Mesenteric fat pad (tissue), 1 donor: ENCODE measurements at places on chromosomes 16 and 17. TPM values are rescaled to one million over a fixed set of nuclear protein-coding genes. Genes with fewer than 3 reads are reported as not detected.

DNA sequence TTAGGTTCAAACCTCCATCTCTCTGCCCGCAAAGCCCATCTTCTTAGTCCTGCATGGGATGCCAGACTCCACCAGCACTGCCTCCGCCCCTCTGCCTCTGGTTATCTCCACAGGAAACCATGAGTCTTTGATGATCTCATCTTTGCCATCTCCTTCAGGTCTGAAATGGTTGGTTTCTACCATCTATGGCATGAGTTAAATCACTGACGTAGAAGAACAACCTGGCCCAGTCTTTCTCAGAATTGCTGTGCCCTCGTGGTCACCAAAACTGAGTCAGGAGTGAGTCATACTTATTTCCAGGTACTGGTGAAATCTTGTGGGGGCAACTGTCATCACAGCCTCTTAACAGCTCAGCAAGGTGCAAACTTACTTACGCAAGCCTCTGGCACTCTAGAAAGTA is 468.7 kb upstream of the C16orf82 start:
- no peak for DNase-seq

DNA sequence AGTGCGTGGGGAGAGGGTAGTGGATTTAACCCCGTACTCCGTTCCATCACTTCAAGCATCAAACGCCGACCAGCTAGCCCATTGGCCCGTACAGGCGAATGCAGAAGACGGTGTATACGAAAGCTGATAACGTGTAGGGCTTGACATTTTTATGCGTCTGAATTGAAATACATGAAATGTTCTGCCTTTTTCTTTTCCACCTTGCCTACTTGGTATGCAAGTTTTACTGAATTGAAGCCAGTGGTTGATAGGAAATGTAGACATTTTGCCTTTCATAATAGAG is 834 bp upstream of the STAT3 start:
- DNase-seq: no peak

GRCh38 chr17:42019509-42020404 is at the start of gene NKIRAS2:
TSS of gene NKIRAS2 (plus strand) at chr17:42020090. CDS start at chr17:42021578, 1,488 bp downstream.
- peak; percentile 99 for DNase-seq

GRCh38 chr16:86261379-86261778 is 248.9 kb upstream of the FOXF1 start:
- DNase-seq: no peak

DNA sequence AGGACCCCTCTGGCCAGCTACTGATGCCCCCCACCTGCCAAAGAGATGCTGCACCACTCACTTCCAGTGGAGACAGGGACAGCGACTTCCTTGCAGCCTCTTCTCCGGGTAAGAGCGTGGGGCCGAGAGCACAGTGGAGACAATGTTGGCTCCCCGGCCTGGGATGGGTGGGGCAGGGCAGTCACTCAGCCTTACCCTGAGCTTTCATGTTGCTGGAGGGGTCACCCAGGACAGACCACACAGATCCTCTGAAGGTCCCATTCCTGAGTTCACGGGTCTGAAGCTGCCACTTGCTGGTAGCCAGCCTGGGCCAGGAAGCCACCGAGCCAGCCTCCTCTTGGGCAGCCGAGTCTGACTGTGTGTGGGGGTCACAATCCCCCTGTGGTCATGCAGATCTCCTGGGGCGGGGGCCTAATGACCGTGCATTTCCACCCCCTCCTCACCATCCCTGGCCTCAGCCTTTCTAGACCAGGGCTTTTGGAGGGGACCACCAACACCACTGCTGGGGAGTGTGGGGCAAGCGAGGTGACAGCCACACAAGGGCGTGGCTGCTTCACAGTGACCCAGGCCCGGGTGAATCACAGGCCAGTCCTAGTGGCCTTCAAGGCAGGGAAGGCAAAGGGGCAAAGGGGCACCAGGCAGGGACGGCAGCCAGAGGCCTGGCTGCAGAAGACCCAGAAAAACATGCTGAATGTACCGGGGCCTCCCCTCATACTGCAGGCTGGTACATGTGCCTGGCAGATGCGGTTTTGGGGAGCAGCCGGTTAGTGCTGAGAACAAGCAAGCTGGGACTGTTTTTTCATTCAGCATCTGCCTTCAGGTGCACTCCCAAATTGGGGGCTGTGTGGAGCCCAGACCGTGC is 10.4 kb downstream of the TAF1C start:
- no peak for DNase-seq

GRCh38 chr17:14831491-14831890 is 433.6 kb downstream of the PMP22 start:
- DNase-seq: no peak

GRCh38 chr17:9985646-9986045 is 80.6 kb upstream of the RCVRN start:
- no peak for DNase-seq

- no peak for DNase-seq
These were observed 73.4 kb upstream of the TNRC6C start for GRCh38 chr17:77884967-77885641.

GRCh38 chr16:57935904-57936303 is 35.0 kb downstream of the CNGB1 start:
- no peak for DNase-seq

GRCh38 chr16:27326738-27327585 is 13.2 kb downstream of the IL4R start:
- DNase-seq: peak; percentile 92

Gene P2RX5
- total RNA-seq: 0.29 TPM

- no peak for DNase-seq
These were observed 12.5 kb downstream of the BMERB1 start for GRCh38 chr16:15446901-15447300.

Gene NAA38
- total RNA-seq: 68.3 TPM

DNA sequence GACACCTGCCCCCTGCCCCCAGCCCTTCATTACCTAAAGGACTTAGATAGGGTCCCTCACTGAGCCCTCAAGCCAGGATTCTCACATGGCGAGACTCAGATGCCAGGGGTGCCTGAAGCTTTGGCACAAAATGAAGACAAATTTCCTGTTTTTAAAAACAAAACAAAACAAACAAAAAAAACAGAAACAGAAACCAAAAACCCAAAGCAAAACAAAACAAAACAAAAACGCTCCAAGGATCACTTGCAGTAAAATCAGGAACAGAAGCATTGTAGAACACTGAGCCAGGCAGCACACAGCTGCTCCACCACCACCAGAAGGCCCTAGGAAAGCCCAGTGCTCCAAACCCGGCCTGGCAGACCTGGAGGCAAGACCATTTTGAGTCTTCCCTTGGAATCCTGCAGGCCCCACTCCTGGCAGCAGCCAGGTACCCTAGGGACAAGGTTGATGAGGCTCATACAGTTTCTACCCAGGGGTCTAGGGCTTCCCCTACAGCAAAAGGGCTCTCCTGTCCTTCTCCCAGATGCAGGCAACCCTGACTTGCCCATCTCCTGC is 20.8 kb downstream of the MYO18A start:
- no peak for DNase-seq

GRCh38 chr16:57774705-57775285 is 27.5 kb downstream of the KIFC3 start:
- no peak for DNase-seq

- DNase-seq: peak; percentile 57
These were observed 77.5 kb downstream of the GNAO1 start for GRCh38 chr16:56268799-56269198.

- no peak for DNase-seq
These were observed 552.7 kb upstream of the PSMD7 start for GRCh38 chr16:73743665-73744496.

DNA sequence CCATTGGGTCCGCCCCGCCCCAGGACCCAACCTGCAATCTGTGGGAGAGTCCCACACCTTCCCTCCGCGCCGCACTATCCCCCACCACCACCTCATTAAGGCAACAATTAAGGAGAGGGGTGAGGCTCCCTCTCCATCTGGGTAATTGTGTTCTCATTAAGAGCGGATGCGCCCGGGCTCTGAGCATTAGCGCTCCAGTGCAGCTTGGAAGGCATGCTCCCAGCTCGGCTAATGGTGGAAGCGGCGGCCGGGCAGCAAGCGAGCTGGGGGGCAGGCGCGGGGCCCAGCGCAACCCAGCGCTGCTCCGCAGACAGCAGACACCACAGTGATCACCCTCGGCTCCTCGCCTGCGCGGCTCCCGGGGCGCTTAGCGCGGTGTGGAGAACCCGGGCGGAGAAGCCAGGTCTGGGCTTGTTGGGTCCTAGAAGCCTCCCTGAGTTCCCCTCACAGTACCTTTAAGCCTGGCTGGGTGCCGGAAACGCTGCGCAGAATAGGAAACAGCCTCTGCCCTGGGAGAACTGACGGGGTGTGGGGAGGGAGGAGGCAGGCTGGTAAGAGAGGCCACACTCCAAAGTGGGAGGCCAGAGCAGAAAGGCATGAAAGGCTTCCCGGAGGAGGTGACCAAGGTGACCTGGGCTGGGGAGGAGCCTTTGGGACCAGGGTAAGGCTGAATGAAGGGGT is 6.4 kb downstream of the CBLN1 start:
- no peak for DNase-seq

Gene HS3ST4
- not detected for total RNA-seq

DNA sequence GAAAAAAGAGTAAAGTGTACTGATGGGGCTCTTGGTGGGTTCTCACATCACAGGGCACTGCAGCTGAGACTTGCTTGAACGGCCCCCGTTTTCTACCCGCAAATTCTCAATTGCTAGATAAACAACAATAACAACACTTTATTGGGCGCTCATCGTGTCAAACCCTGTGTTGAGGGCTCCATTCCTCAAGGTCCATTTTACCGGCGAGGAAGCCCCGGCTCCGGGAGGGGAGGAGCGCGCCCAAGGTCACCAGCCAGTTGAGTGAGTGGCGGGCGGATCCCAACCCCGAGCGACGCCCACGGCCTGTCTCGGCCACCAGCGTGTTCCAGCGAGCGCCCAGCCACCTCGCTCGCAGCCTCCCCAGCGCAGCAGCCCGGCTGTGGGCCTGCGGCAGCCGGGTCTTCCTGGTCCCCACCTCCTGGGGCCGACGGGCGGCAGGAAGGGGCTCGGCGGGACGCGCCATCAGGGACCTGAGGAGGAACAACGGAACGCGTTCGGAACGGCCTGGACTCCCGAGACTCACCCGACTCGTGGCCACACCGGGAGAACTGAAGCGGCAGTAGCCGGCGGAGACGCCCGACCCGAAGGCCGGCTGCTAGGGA is 373 bp downstream of the CMC2 start:
- peak; percentile 93 for DNase-seq

DNA sequence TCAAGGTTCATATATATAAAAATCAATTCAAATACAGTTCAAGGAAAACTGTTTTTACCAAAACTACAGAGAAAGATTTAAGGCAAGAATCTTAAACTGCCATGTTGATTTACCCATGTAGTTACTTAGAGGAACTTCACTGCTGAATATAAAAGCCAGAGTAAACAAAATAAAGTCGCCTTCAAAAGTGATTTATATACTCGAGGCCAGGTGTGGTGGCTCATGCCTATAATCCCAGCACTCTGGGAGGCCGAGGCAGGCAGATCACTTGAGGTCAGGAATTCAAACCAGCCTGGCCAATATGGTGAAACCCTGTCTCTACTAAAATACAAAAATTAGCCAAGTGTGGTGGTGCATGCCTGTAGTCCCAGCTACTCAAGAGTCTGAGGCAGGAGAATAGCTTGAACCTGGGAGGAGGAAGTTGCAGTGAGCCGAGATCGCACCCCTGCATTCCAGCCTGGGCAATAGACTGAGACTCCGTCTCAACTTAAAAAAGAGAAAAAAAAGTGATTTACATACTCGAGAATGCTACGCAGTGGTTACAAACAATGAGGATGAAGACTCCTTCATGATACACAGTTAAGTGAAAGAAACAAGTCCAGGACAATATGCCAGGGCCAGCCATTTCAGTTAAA is 54.1 kb upstream of the CNEP1R1 start:
- peak; percentile 26 for DNase-seq

Gene SLC38A8
- total RNA-seq: not detected

- DNase-seq: no peak
These were observed 1.2 kb upstream of the C1QL1 start for GRCh38 chr17:44969144-44969780.

Gene XAF1
- total RNA-seq: 99.1 TPM

- peak; percentile 87 for DNase-seq
These were observed 49.8 kb upstream of the CBX4 start for GRCh38 chr17:79888811-79889634.

- DNase-seq: no peak
These were observed 9.2 kb downstream of the RPL23 start for GRCh38 chr17:38844261-38844757.

Gene RDM1
- not detected for total RNA-seq

DNA sequence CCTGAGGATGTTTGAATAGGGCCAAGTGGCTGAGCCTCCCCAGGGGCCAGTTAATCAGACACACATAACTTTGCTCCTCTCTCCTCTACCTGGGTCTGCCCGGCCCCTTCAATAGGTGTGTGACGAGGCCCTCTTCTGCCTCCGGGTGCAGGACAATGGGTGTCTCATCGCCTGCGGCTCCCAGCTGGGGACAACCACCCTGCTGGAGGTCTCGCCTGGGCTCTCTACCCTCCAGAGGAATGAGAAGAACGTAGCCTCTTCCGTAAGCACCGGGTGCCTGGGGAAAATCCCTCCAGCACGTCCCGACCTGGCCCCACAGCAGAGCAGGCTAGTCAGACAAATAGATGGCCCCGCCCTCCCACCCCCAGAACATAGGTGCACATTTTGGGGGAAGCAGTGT is 16.1 kb upstream of the KIF19 start:
- no peak for DNase-seq

Gene SLC2A4
- total RNA-seq: 8.1 TPM

Gene GPR142
- total RNA-seq: not detected

Gene ARL5C
- total RNA-seq: not detected

- DNase-seq: peak; percentile 94
These were observed 424 bp downstream of the HOXB2 start for GRCh38 chr17:48544349-48545021.

Gene TSPAN10
- total RNA-seq: 0.29 TPM

Gene CIBAR2
- not detected for total RNA-seq

Gene CLEC18B
- total RNA-seq: 0.19 TPM

DNA sequence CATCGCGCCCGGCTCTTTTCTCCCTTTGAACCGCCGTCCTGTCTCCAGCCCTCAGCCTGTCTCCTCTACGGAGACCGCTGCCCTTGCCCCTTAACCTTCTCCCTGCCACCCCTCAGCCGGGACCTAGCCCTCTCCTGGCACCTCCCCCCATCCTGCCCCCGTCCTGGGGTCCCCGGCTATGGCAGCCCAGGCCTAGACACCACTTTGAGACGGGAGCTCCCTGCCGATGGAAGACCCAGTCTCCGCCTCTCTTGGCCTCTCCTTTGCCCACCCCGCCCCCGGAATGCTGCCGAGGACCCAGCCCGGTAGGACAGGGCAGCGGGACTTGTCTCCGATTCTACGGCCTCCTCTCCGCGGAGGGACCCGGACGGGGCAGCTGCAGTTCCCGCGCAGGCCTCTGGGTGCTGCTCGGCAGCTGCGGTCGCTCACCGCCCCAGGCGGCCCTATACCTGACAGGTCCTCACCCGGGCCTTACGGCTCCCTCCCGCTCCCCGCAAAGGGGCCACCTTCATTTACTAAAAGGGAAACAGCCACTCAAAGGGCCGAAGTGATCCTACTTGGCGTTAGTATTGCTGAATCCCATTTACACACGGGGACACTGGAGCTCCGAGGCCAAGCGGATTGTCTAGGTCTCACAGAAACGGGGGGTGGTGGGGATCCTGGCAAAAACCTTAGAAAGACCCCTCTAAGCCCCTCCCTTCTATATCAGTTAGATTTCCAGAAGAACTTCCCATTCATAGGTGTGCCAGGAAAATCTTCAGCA is 32.6 kb upstream of the TAC4 start:
- DNase-seq: peak; percentile 93

Gene FDXR
- total RNA-seq: 5.2 TPM
